ENCODE measurements at places on chromosomes 12 and 14.

DNA sequence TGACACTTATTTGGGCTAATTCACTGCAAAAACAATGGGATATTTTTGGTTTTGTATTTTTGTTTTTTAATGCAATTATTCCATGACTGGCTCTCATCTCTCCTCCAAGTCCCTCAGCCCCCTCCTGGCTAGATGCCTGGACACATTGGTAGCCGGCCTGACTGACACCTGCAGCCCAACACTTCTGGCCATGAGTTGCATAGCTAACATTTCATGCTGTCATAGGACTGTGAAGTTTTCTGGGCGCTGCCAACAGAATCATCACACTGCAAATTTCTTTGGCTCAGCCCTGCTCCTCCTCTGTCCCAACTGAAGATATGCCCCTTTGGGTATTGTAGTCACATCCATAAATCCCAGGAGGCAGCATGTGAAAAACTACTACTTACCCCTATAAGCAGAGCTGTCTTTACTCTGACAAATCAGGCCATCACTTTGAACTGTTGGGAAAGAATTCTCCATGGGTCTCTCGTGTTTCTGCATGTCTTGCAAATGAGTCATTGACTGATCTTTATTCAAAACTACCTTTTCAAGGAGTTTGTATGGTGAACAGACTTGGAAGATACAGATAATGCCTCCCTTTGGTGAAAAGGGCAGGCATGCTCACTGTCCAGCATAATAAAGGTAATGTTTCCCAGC lies 126.7 kb upstream of the LGR5 start:
- DNase-seq: no peak

GRCh38 chr12:119182701-119183493 lies 4.2 kb downstream of the HSPB8 start:
- DNase-seq: no peak

GRCh38 chr14:104345621-104346462 lies 207.5 kb downstream of the KIF26A start:
- no peak for DNase-seq

GRCh38 chr12:91951571-91951970 lies 194.1 kb downstream of the BTG1 start:
- DNase-seq: no peak

- DNase-seq: peak; percentile 8
Observed at GRCh38 chr12:65229441-65229840, 49.0 kb upstream of the MSRB3 start.

DNA sequence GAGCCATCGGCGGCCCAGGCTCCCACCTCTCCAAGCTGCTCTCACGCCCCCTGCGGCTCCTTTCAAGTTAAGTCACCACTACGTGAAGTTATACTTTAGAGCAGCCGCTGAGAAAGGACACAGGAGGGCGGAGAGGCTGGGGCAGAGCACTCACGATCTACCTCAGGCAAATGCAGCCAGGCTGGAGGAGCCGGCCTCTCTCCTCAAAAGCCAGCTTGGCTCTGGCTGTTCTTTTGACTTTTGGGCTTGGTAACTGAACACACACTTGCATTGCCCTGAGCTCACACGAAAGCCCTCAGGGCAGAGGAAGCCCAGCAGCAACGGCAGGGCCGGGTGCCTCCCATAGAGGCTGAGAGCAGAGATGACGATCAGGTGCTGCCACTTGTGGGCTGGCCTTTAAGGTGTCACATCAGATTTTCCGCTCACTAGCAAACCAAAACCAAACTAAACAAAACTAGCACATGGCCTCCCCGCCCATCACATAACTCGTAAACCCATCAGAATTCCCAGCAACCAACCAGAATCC lies 75.2 kb downstream of the PITPNM2 start:
- no peak for DNase-seq

DNA sequence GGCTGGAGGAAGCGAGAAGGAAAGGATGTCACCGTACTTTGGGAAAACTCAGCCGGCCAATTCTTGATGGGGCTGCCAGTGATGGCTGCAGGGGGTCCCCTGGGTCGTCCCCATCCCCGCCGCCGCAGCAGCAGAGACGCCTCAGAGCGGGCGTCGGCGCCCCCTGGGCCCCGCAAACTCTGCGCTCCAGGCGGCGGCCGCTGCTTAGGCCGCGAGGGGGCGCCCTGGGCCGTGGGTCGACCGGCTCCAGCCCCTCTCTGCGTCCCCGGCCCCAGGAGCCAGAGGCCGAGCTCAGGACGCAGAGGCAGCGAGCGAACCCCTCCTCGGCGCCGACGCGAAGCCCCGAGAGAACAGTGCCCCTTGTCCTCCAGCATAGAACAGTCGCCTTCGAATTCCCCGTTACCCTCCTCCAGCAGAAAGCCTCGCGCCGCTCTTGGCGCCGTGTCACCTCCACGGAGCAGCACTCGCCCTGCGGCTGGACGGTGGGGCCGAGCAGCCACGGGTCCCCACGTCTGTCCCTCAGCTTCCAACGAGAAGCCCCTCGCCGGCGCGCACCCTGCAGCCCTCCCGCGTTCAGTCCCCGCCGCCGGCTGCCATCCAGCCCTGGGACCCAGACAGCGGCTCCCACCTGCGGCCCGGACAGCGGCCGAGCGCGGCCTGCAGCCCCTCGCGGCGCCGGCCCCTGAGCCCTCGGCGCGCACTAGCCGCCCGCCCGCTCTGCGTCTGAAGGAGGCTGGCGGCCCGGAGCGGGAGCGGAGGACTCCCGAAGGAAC lies 106.6 kb downstream of the PRICKLE1 start:
- DNase-seq: no peak

DNA sequence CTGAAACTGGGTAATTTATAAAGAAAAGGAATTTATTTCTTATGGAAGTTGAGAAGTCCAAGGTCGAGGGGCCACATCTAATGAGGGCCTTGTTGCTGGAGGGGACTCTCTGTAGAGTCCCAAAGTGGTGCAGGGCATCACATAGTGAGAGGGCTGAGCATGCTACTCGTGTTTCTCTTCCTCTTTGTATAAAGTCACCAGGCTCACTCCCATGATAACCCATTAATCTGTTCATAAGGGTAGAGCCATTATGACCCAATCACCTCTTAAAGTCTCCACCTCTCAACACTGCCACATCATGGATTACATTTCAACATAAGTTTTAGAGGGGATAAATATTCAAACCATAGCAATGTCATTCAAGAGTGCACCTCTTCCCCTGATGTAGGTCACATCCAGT lies 79.1 kb upstream of the ATP2B1 start:
- DNase-seq: no peak

DNA sequence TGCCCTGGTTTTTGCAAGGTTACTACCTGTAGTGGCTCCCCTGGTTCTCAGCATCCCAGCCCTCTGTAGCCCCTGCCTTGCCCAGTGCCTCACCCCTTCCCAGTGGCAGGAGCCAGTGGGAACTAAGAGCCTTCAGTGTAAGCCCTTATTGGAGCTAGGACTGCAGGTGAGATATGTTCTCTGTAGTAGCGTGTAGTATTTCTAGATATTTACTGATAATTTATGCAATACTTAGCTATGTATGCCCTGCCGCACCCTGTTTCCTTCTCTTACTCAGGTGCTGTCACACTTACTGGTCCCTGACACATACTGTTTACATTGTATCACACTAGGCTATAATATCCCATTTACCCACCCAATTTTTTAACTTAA lies 3.6 kb downstream of the BMAL2 start:
- DNase-seq: no peak

DNA sequence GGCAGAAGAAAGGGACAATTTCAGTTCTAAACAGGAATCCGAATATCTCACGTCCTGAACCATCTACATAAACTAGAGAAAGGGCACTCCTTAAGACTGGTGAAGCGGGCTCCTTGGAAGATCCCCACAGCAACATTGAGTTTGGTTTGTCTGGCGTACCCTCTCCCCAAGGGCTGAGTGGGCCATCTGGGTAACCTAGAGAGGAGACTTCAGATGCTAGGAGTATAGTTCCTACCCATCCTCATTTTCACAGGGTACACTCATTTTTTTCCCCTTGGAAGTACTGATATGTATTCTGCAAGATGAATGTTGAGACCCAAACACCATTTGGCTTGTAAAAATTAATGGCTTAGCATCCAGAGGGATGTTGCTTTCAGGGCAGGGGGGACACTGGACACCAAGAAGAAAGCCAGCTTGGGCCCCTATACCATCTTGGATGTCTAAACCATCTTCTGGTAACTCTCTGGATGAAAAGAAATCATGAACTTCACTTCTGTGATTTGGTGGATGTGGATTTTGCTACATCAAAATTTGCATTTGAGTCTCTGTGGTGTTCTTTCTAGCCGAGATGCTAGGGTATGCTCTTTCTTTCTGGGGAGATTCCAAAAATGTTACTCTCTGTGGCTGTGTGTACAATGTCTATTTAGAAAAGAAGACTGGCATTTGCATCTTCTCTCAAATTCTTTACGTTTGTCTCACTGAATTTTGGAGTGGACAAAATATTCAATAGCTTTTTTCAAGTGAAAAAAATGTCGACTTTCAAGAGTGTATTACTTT lies 97.7 kb downstream of the ETV6 start:
- no peak for DNase-seq
